ENCODE measurements at places on chromosomes 4 and X. TPM values are rescaled to one million over a fixed set of nuclear protein-coding genes. Genes with fewer than 3 reads are reported as not detected.

ASB12 gene
- 24.3 TPM for polyA plus RNA-seq

RNF212 gene
- polyA plus RNA-seq, result 3.6 TPM

TLR7 gene
- 1.9 TPM for polyA plus RNA-seq

SSX4B gene
- not detected for polyA plus RNA-seq

VCX3B gene
- not detected for polyA plus RNA-seq

ENPEP gene
- polyA plus RNA-seq, result 18.1 TPM

GLRA3 gene
- polyA plus RNA-seq, result not detected

MANBA gene
- polyA plus RNA-seq, result 11.2 TPM

XAGE1B gene
- polyA plus RNA-seq, result not detected

TGIF2LX gene
- not detected for polyA plus RNA-seq

GUCY1A1 gene
- polyA plus RNA-seq, result 11.5 TPM

CSAG1 gene
- polyA plus RNA-seq, result not detected

SSX2B gene
- polyA plus RNA-seq, result not detected

C4orf50 gene
- not detected for polyA plus RNA-seq

SPANXC gene
- not detected for polyA plus RNA-seq

GABRG1 gene
- not detected for polyA plus RNA-seq

NPNT gene
- 143 TPM for polyA plus RNA-seq

DCAF4L1 gene
- polyA plus RNA-seq, result 0.34 TPM

DCAF16 gene
- 33.4 TPM for polyA plus RNA-seq

TCEANC gene
- polyA plus RNA-seq, result 4.2 TPM

GPRASP3 gene
- 8.0 TPM for polyA plus RNA-seq
